ENCODE measurements at places on chromosomes 13 and 19. TPM values are rescaled to one million over a fixed set of nuclear protein-coding genes. Genes with fewer than 3 reads are reported as not detected.

The CDX2 gene
- total RNA-seq: not detected

DNA sequence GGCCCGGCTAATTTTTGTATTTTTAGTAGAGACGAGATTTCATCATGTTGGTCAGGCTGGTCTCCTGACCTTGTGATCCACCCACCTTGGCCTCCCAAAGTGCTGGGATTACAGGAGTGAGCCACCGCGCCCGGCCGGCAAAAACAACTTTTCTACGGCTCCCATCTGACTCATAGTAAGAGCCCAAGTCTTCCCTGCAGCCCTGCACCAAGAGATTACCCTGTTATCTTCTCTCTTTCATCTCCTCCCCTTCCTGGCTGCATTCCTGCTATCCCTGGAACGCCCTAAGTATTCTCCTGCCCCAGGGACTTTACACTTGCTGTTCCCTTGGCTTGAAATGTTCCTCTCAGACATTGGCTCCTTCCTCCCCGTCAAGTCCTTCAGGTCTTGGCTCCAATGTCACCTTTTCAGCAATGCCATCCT is 6.6 kb downstream of the AP2S1 start:
- DNase-seq: no peak

- peak; percentile 80 for DNase-seq
Observed at GRCh38 chr19:35462476-35462953, 14.5 kb downstream of the FFAR2 start.

DNA sequence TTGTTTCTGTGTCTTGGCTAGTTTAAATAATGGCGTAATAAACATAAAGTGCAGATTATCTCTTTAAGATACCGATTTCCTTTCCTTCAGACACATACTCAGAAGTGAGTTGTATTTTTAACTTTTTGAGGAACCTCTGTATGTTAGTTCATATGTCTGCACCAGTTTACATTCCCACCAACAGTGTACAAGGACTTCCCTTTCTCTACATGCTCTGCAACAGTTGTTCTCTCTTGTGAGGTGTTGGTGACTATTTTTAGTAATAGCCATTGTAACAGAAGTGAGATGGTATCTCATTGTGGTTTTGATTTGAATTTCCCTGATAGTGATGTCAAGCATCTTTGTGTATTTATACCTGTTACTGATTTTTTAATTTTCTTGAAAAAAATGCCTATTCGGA is 418.6 kb downstream of the UQCRFS1 start:
- DNase-seq: no peak

- no peak for DNase-seq
Observed at GRCh38 chr13:110705356-110705825, 525 bp downstream of the CARS2 start.

GRCh38 chr13:46146898-46147297 is 35.1 kb downstream of the LCP1 start:
- no peak for DNase-seq

- DNase-seq: no peak
Observed at GRCh38 chr13:40961214-40961613, 57.9 kb downstream of the ELF1 start.

DNA sequence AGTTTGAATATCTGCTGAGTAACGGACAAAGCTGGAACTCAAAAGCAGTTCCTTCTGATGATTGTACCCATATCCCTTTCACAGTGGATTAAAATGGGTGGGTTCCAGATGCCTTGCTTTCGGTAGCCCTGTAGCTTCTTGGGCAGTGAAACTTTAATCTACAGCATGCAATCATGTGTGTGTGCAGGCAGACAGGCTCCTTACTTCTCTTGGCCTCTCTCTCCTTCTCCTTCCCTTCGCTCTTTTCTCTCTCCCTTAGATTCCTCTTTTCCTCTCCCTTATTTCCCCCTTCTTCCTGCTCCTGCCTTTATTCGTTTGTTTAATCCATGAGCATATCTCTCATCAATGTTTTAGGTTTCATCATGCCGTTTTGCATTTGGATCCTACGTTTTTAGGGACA is 8.1 kb downstream of the DGKH start:
- no peak for DNase-seq
